Heart right ventricle (tissue), 16 donors: ENCODE measurements at places on chromosomes 2 and 18. TPM values are rescaled to one million over a fixed set of nuclear protein-coding genes. Genes with fewer than 3 reads are reported as not detected.
A peak's percentile ranks its signal among the peaks of the same experiment; 100 is the strongest.

GRCh38 chr2:18825838-18826237 is 236.5 kb upstream of the NT5C1B start:
- no peak for DNase-seq

GRCh38 chr2:157662401-157662800 is 33.7 kb upstream of the ACVR1C start:
- no peak for DNase-seq

GRCh38 chr2:109295781-109296117 is 166.7 kb downstream of the SH3RF3 start:
- DNase-seq = no peak

- DNase-seq = no peak
Observed at GRCh38 chr2:133416146-133416545, 152.1 kb downstream of the NCKAP5 start.

GRCh38 chr2:15967415-15968279 is 27.3 kb downstream of the MYCN start:
- DNase-seq = no peak

GAL3ST2 gene
- total RNA-seq = 0.23 TPM

ACKR3 gene
- total RNA-seq = 49.1 TPM

ACOXL gene
- not detected for total RNA-seq

DNA sequence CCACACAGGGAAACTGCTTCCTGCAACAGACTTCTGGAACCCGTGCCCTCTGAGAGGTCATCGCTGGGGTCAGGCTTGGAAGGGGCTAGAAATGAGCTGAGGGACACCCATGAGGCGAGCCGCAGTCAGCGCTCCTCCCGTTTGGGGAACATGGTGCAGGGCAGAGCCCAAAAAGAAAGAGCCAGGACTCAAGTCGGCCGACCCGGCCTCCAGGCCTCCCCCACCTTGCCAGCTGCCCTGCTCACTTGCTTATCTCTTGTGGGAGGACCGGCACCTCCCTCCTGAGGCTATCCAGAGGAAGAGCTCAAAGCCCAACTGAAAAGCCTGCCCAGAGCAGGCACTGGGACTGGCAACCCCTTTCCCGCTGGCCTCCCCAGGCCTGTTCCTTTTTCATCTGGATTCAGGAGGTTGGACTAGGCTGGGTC is 43.6 kb downstream of the SCTR start:
- peak; percentile 45 for DNase-seq

DPP4 gene
- 5.6 TPM for total RNA-seq
